ENCODE measurements at places on chromosomes 5 and 9.

- ATAC-seq, result no peak
Observed at GRCh38 chr9:135296735-135297455, 182.7 kb upstream of the PPP1R26 start.

DNA sequence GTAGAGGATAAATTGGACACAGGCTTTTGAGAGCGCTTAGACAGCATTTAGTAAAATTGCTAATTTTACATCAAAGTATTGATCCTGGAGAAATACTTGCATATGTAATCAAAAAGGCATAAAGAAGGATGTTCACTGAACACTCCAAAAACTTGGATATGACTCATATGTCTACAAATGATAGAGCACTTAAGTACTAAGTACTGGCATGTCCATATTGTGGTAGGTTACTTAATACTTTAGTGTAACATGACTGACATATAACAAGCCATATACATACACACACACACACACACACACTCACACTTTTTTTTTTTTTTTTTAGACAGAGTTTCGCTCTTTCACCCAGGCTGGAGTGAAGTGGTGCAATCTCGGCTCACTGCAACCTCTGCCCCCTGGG, 361.9 kb downstream of the ARHGEF28 start:
- ATAC-seq, result no peak

GRCh38 chr5:133149345-133149744, 97.5 kb downstream of the HSPA4 start:
- no peak for ATAC-seq

DNA sequence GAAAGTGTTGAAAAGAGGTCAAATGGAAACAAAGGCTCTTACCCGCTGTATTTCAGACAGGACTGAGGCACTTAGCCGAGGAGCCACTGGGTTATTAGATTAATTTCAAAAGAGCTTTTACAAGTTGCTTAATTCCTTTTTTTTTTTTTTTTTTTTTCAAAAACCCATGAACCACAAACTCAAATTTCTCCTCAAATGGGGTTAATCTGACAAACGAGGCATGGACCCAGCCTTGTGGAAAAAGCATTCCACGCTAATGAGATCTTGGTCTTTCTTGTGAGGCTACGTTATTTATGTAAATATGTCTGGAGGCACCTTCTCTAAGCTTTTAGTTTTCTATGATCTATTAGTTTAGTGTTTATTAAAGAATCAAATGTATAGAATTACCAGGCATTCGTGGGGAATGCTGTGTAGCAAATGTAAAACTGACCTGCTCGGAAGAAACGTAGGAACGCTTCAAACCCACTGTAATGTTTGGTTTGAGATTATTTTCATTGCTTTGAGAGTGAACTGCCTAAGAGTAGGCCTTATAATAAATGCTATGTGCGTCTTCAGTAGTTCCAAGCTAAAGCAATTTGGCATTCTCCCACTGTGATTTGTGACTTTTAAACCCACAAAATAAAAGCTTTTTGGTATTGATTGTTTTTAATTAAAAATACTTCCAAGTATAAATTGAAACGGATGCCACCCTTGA, 134.7 kb downstream of the CDH6 start:
- ATAC-seq, result no peak

- ATAC-seq, result no peak
Observed at GRCh38 chr9:35856882-35857281, 13.3 kb downstream of the OR13J1 start.

Data from stimulated activated memory B cell treated with anti-CD40 and anti-IgM and Interleukin-4, amounts not matched to agents 10 μg/mL and 1 μg/mL and 100 μg/mL, for 72 hours (primary cell).